Activated CD4-positive, alpha-beta memory T cell treated with anti-CD3 and anti-CD28 coated beads, Interleukin-2, amount 10 ng/mL, durations not matched to agents 7 days and 5 days (primary cell): ENCODE measurements at places on chromosomes 5 and 9.

GRCh38 chr5:45205403-45205961 is 396.7 kb downstream of the MRPS30 start:
- no peaks in the 10 kb centered on the region for H3K36me3 ChIP-seq
- DNase-seq, result no peak
- H3K4me1 ChIP-seq, result no peaks in the 10 kb centered on the region
- H3K27me3 ChIP-seq, result no peaks in the 10 kb centered on the region
- H3K27ac ChIP-seq, result no peak overlapping the region

- no peaks in the 10 kb centered on the region for H3K36me3 ChIP-seq
- no peak overlapping the region for H3K4me3 ChIP-seq
- no peaks in the 10 kb centered on the region for H3K27me3 ChIP-seq
Observed at GRCh38 chr9:81979196-81979595, 9.4 kb upstream of the SPATA31D1 start.

DNA sequence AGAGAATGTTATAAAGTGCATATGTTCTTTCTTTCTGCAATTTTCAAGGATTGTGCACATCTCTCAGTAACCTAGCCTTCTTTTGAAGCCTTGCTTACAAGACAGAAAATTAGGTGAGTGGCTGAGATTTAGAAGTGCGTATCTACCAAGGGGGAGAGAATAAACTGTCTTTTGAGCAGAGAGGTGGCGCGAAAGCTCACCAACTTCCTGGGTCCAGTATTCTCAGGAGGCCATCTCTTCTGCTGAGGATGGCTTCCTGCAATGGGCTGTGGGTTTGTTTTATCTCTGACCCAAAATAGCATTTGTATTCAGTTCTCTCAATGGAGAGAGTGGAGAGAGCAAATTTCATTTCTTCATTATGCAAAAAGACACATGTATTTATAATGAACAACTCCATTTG is 75.4 kb upstream of the RPS23 start:
- no peaks in the 10 kb centered on the region for H3K27me3 ChIP-seq
- no peak for DNase-seq
- peaks cover 57% of the 10 kb centered on the region for H3K4me1 ChIP-seq
- no peak overlapping the region for H3K27ac ChIP-seq
- no peak overlapping the region for H3K4me3 ChIP-seq

- H3K4me3 ChIP-seq, result no peak overlapping the region
- no peaks in the 10 kb centered on the region for H3K27me3 ChIP-seq
- peaks cover 17% of the 10 kb centered on the region for H3K4me1 ChIP-seq
Observed at GRCh38 chr9:77827104-77827784, 179.1 kb upstream of the GNA14 start.
